ENCODE measurements at places on chromosomes 3 and 15.

DNA sequence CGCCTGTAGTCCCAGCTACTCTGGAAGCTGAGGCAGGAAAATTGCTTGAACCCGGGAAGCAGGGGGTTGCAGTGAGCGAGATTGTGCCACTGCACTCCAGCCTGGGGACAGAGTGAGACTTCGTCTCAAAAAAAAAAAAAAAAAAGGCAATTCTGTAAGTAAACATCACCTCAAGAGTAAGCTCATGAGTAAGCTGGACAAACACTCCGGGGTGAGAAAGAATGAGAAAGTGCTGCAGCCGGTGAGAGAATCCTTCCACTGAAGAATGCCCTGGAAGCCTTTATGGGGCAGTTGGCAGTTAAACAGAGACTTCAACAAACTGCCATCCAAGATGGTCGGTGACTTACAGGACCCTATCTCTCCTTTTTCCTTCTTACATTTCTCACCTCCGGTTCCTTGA, 47.5 kb downstream of the FEZF2 start:
- no peak for DNase-seq

DNA sequence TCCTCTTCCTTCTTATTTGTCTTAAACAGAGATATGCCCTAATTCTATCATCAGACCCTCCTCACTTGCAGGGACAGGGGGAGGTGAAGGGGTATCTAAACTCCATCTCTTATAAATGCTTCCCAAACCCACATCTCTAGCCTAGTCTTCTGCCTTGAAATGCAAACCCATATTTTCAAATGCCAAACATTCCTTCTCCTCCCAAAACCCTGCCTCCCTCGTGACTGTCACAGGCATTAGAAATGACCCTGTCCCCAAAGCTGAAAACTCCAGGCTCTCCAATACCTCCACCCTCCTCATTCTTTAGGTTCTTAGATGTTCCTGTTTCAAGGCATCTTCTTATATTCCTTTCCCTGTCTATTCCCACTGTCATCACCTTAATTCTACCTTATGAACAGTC, 191.0 kb downstream of the ERC2 start:
- no peak for DNase-seq

- no peak for DNase-seq
Observed at GRCh38 chr15:56492236-56492635, 27.3 kb upstream of the MNS1 start.

- peak; percentile 16 for DNase-seq
Observed at GRCh38 chr3:173932624-173933023, 535.1 kb downstream of the NLGN1 start.

DNA sequence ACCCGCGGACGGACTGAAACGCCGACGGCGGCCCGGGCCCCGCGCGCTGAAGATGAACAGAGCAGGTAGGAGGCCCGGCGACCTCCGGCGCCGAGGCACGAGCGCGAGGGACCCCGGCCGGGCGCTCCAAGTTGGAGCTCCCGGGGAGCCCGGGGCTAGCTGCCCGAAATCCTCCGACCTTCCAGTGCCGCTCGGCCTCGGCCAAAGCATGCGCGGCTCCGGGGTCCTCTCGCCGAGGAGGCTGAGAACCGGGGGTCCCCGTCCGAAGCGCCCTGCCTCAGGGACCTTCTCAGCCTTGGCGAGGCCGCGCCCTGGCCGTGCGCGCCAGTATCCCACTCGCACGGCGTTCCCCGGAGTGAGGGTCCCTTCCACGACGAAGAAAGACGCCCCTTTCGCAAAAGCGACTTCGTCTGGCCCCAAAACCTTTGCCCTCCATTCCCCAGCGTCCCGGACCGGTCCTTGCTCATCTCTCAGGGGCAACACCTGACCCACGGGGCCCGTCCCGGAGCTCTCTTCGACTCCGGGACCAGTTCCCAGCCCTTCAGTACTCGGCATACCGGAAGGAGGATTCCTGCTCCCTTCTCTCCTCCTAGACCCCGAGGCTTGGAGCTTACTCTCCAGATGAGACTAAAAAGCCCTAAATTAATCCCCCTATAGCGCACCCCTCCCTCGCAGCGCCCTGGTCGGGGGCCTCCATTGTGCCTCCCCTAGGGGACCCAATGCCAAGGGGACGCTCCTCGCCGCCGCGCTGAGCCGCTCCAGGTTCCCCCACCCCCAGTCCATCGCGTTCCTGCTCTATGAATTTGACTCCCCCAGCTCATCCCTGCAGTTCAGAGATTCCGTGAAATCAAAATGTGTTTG, 7.7 kb upstream of the FGD5 start:
- DNase-seq = no peak

DNA sequence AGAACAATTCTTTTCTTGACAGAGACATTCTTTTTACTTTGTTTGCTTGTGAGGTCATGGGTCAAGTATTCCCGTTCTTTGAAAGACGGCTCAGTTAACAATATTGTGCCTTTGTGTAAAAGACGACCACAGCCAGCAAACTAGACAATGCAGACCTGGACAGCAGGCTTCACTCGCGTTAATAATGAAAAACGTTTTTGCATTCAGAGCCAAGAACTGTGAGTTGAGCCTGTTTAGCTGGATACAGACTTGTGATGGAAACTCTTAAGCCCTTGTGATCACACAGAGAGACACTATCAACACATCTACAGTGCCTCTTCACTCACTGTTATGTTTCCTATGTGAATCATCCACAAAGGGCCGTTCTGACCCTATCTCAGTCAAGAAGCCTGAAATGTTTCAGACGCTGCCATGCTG, 37.3 kb upstream of the CMTM7 start:
- no peak for DNase-seq

DNA sequence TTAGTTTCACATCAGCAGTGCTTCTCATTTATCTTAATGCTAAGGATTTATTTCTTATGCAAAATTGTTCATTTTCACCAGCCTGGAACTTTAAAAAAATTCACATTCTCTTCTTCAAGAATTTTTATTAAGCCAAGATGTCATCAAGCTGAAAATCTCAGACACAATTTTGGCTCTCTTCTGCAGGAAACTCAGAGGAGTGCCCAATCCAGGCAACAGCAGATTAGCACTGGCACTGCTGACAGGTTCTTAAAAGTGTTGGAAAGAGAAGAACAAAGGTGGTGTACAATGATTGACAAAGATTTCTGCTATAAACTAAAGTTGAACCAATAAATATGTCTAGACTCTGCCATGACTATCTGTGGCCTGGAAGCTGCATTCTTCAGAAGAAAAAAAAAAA, 479.5 kb downstream of the FHIT start:
- DNase-seq = no peak

DNA sequence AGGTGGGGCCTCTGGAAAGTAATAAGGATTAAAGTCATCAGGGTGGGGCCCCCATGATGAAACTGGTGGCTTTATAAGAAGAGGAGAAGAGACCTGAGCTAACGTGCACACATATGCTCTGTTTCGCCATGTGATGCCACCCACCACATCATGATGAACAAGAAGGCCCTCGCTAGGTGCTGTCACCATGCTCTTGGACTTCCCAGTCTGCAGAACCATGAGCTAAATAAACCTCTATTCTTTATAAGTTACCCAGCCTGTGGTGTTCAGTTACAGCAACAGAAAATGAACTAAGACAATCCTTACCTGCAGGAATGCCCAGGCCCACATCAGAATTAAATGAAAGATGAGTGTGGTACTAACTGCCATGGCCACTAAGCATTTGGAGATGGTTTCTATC, 79.8 kb downstream of the ADCY5 start:
- no peak for DNase-seq

DNA sequence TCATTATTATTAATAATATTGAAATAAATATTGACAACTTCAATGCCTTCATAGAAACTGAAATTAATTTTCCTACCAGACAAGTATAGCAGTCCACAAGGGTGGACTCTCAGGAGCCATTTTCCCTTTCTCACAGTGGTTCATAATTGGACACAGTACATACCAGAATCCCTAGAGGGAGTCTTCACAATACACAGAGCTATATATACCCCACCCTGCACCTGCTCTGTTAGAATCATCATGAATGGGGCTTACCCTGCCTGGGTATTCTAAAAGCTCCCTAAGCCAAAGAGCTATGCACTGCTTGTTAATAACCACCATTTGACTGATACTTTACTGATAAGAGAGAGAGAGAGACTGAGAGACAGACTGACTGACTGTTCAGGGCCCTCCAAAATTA, 134.9 kb downstream of the FEZF2 start:
- no peak for DNase-seq

DNA sequence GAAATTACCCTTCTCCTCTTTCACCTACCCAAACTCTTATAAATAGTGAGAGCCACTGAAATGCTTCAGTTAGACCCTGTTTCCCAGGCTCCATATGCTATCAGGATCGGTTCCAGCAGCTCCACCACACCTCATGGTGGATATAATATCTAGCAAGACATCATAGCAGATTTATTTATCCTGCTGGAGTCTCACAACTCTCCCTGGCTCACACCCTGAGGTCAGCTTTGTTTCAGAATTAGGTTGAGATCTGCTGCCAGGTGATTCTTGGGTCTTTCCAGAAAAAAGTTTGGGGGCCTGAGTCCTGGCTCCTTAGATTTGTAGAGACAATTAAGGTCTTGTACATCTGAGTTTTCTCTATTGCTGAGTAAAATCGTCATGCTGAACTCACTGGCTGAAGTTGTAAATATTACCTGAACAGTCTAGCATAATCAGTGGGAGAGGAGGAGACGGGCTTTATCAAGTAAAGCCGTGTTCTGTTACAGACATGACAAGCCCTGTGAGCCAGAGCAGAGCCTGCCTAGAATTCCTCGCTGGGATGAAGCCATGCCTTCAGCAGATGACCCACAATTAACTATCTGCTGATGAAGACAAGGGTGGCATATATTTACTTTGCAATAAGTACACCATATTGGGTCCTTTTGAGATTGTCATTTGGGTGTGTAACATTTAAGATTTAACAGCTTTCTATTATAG, 131.6 kb downstream of the STAC start:
- no peak for DNase-seq

DNA sequence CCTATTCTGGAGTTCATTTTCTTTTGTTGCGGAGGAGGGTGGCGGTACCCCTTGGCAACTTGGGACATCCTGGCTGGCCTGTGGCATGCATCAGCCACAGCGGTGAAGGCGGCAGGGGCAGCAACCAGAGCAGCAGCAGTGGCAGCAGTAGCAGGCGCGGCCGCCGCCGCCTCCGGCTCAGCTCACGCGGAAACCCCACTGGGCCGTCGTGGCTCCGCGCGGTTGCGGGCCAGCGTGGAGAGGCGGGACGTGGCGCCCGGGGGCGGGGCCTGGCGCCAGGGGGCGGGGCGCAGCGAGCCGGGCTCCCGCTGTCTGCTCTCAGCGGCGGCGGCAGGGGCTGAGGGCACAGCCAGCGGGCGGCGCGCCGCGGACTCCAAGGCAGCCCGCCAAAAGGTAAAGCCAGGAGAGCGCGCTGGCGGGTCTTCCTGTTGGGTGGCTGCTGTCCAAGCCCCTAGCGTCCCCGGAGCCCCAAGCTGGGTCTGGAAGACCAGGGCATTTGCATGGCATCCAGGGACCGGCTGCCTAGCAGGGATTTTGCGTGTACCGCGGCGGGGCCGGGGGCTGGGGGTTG, 334.4 kb upstream of the THRB start:
- no peak for DNase-seq

DNA sequence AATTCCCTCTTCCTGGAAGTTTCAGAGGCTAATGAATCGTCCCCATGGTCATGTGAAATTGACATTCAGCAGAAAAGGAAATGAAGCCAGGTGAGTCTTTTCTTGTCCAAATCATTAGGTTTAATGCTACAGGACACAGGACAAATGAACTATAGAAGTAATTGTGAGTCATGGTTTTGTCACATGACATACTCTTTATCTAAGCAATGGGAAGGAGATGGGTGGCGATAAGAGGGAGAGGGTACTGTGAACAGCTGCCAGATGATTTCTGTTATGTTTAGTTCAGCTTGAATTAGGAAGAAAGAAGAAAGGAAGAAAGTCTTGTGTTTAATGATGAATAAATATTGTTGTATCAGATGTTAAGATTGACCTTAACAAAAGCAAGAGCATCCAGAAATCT, 515.4 kb upstream of the ZNF717 start:
- DNase-seq = no peak

DNA sequence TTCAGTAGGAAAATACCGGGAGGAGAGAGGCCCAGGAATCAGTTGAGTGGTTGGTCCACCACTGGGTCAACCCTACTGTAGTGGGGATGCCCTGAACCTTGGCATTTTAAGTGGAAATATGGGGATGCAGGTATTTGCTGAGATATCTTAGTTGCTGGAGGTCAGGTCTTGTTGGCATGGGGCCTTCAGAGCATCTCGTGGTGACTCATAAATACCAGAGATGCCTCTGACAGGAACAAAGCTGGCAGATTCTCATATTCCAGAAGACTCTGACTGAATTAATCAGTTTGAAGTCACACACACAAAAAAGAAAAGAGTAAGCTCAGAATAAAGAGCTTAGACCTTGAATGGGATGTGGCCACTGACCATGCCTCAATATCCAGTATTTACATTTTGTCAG, 91.6 kb downstream of the CACNA2D3 start:
- no peak for DNase-seq

- no peak for DNase-seq
Observed at GRCh38 chr3:99928771-99929744, 111.4 kb downstream of the CMSS1 start.

DNA sequence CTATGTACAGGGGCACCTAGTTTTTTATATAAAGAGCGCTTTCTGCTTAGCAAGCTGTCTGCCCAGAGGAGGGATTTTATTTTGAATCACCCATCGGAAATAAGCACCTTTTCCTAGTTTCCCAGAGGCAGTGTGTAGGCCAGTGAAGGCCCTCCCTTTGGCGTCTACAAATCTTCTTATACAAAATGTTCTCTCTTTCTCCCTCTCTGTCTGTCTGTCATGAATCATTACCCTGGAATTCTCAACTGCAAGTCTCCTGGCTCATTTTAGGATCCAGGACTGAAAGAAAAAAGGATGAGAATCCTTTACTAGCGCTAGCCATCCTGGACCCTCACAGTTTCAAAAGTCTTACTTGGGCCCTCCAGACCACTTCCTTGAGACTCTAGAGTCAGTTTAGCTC, 728.1 kb downstream of the OTOL1 start:
- no peak for DNase-seq

- DNase-seq = no peak
Observed at GRCh38 chr15:89395461-89395871, 60.8 kb upstream of the POLG start.

DNA sequence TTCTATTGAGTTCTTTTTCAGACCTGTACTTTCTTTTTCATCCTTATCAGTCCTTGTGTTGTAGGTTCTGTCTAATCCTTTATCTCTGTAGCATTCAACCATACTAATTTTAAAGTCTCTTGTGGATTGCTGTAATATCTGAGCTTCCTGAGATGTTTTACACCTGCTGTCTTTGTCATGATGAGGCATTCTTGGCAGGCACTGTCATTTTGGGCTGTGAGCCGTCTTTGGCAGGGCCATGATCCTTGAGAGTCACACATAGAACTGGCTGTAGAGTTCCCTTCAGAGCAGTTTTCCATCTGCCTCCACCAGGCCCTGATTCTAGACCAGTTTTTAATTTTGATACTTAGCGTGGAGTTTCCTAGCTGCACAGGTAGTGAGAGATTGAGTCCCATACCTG, 6.7 kb downstream of the EFCC1 start:
- DNase-seq = no peak

DNA sequence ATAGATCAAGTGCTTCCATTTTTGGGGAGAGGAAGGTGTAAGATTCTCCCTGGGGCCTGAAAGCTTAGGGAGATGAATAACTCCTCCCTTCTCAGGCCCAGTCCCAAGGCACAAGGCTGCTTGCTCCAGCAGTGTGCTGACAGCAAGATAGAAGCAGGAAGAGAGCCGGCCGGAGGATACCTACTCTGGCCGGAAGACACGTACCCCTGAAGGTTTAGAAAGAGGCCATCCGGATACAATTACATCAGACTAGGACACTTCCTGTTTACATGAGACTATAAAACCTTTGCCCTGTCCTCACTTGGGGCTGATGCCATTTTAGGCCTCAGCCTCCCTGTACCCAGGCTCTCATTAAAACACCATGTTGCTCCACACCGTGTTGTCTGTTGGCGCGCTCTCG, 329.9 kb downstream of the SV2B start:
- no peak for DNase-seq

Data from NCI-H524 treated with DMSO at 0.1 percent for 48 hours (cell line).